Posterior vena cava (tissue), 2 donors: ENCODE measurements at places on chromosomes 1 and 21. TPM values are rescaled to one million over a fixed set of nuclear protein-coding genes. Genes with fewer than 3 reads are reported as not detected.

GRCh38 chr21:14866859-14867765, 197.7 kb downstream of the NRIP1 start:
- no peak for DNase-seq

DNA sequence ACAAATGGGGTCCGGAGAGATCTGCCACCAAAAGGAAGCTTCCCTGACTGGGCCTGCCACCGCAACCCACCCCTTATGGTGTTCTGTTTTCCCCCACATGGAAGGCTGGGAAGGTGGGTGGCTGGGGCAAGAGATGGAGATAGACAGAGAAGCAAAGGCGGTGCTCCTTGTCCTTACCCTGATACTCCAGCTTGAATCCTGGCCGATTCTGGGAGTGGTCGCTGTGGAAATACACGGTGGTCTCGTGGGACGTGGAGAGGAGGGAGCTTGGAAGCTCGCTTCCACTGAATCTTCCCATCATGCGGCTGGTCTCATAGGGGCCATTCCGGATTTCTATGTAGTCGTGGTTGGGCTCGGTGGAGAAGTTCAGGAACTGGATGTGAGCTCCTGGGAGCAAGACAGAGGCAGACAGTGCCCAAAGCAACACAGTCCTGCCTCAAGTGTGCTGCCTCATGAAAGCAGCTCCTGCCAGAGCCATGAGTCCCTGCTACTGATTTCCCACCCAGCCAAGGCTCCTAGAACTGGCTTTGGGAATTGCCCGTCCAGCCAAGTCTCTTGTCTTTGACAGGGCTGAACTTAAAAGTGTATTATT, 138.5 kb downstream of the ZSCAN20 start:
- no peak for DNase-seq

DNA sequence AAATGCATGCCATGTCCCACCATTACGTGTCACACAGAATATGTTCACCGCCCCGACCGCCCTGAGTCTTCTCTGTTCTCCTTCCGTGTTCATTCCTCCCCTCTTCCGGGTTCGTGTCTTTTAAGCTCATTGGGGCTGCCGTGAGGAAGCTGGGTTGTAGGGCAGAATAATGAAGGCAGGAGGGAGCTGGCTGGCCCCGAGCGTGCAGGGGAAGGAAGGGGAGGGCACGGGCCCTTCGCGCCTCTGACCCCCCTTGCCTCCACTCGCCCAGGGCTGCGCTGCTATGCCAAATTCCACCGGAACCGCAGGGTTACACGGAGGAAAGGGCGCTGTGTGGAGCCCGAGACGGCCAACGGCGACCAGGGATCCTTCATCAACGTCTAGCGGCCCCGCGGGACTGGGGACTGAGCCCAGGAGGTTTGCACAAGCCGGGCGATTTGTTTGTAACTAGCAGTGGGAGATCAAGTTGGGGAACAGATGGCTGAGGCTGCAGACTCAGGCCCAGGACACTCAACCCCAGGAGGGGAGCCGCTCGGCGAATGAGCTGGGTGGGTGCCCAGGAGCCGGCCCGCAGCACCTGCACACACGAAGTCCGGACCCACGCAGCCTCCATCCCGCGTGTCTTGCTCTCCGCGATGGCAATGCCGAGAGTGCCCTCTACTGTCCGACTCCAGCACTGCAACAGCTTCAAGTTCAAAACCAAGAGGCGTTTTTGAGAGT, 16.5 kb upstream of the AGTRAP start:
- DNase-seq: peak; percentile 96

GRCh38 chr1:186872291-186872690, 43.5 kb downstream of the PLA2G4A start:
- DNase-seq: no peak

GRCh38 chr1:117594261-117594990, 11.4 kb upstream of the TENT5C start:
- peak; percentile 24 for DNase-seq

DNA sequence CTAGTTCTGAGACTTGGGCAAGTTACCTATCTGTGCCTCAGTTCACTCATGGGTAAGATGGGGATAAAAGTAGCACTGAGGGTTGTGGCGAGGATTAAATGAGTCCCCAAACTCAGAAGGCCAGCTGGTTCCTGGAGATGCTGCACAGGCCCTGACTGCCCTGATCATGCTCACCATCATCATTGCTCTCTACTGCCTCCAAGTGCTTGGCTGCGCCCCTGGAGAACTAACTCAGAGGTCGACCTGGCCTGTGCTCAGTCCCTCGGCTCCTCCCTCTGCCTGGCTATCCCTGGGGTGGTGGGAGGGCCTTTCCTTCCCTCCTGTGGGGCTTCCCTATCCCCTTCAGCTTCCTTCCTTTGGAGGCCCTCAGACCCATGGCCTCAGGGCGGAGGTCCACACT, 5.6 kb downstream of the SLC5A9 start:
- DNase-seq: no peak

Gene CD1D
- 2.4 TPM for total RNA-seq

GRCh38 chr1:109547463-109548320, 723 bp upstream of the GNAI3 start:
- no peak for DNase-seq

GRCh38 chr1:36865602-36865900, 168.8 kb downstream of the GRIK3 start:
- DNase-seq: no peak

DNA sequence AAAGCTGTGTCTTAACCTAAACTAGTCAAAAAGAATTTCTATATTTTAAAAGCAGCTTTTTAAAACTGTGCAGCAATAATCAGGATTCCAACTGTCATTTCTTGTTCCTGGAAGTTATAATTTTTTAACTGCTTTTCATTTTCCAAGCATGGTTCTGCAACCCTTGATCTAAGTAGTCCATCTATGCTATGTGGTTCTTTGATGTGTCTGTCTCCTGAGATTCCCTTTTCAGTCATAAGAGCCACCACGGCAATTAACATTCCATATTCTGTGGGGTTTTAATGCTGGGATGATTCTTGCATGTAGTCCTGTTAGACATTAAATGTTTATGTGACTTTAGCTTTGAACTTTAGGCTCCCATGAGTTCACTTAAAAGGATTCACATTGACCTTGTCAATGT, 220.4 kb downstream of the TPR start:
- no peak for DNase-seq

DNA sequence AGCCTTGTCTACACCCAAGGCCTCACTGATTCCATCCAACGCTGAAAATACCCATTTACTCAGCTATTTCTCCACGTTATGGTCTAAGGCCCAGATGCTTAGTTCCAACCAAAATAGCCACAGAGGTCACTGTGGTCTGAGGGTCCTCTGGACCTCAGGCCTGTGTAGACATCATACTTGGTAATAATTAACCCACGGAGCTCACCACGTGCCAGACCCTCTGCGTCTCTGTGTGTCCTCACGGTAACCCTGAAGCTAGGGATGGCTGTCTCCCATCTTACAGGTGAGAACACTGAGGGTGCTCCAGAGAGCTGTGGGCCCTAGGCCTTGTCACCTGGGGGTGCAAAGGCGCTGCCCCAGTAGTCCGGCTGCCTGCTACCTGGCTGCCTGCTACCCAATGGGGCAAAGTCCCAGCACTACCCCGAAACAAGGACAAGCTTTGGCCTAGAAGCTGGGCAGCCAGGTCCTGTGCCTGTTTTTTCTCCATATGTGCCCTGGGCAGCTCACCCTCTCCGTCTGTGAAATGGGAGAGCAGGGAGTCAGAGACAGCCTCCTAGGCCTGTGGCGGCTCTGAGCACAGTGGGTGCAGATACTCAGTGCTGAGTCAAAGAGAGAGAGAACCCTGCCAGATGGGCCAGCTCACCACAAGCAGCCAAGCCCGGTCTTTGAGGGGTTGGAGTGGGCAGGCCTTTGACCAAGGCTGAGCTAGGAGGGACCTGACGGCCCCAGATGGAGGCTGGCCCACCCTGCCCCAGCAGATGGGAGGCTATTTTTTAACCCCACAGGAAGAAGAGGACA, 17.0 kb upstream of the RUNX3 start:
- DNase-seq: no peak

GRCh38 chr1:37958690-37959089, 11.8 kb upstream of the INPP5B start:
- no peak for DNase-seq

GRCh38 chr1:234878288-234878687, 250.3 kb downstream of the TOMM20 start:
- DNase-seq: no peak

DNA sequence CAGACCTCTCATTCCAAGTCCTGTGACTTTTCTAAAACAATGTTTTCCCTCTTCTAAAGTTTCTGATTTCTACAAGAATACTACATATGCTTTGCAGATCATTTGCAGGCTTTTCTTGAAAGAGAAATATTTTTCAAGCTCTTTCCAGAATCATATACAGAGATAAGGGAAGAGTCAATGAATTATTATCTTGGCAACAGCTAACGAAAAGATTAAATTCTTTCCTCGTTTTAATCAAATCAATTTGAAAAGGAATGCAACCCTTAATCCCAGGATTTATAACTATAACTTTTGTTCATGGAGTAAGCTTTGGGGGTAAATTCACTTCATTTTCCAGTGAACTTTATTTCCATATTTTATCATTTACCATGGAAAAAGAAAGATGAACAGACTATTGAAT, 6.9 kb downstream of the KRTAP11-1 start:
- no peak for DNase-seq

GRCh38 chr1:70140343-70140742, 65.0 kb downstream of the LRRC40 start:
- DNase-seq: no peak

DNA sequence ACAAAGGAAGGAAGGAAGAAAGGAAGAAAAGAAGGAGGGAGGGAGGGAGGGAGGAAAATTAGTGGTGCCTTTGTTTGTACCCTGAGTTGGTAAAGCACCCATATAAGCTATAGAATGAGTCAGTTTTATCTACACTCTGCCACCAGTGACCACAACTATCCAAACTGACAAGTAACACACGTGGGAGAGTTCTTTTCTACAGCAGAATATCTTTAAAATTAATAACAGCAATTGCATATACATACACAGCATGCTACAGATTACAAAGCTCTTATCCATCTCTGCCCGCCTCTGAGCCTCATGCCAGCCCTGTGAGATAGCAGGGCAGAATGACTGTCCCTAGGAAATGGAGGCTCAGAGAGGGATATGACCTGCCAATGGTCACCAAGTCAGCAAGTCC, 20.3 kb downstream of the CDCP2 start:
- no peak for DNase-seq

Gene PSRC1
- total RNA-seq: 1.7 TPM

GRCh38 chr1:179952186-179952585, 2.4 kb upstream of the CEP350 start:
- no peak for DNase-seq

DNA sequence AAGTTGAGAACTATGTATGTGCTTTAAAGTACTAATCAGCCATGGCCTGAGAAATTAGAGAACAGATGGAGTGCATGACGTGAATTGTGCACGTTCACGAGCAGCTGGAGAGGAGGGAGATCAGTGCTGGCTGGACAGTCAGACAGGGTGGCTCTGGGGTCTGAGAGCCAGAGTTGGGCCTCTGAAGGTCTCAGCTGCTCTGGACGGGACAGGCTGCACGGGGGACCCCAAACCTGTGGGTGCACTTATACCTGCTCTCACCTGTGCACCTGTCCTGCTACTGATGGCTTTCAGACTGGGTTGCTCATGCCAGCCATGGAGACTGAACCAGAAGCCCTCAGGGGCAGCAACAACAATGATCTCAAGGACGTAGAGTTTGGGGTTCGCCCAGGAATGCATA, 43.5 kb downstream of the UMODL1 start:
- no peak for DNase-seq

Gene HTR1D
- not detected for total RNA-seq

GRCh38 chr1:50978852-50979781, 9.1 kb downstream of the CDKN2C start:
- DNase-seq: no peak

Gene SLFNL1
- 0.14 TPM for total RNA-seq

Gene CAMTA1
- 76.4 TPM for total RNA-seq

GRCh38 chr1:97314685-97315084, 593.1 kb downstream of the PTBP2 start:
- DNase-seq: no peak

DNA sequence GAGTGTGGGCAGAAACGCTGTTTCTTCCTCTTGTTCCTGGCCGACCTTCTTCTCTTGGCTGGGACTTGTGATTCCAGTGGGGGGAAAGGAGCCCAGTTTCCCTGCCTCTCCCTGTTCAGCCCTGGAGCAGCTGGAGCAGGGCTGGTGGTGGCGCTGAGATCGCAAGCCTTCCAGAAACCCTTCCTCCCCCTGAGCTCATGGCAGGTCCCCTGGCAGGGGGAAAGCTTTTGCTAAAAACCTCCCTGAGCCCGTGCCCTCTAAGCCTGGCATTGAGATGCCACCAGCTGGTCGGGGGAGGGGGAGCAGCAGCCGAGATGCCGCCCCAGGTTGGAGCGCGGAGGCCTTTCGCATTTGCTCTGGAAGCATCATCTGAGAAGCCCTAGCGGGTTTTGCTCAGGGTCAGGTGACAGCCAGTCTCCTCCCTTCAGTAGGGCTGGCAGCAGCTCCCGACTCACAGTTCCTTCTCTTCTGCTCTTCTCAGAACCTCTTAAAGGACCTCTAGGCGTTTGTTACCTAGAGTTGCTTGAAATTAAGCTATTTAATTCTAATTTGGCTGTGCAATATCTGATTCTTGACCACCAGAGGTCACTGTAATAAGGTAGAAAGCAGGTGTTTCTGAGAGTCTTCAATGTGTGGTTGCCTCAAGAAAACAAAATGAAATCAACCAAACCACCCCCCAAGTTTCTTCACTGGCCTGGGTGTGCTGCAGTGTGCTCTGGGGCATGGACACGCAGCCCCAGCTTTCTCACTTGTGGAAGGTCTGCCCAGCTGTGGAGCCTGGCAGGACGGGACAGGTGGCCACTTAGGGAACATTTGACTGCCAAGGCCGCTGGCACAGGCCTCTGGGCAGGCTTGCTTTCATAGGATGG, 257.3 kb downstream of the CAMTA1 start:
- DNase-seq: no peak

Gene WDR64
- total RNA-seq: not detected

Gene ESRRG
- 0.09 TPM for total RNA-seq

- DNase-seq: peak; percentile 97
Measured at GRCh38 chr1:145859491-145860023, 676 bp upstream of the PIAS3 start.

- DNase-seq: no peak
Measured at GRCh38 chr1:232983375-232983774, 33.0 kb downstream of the NTPCR start.

GRCh38 chr1:38261574-38261973, 215.0 kb upstream of the POU3F1 start:
- DNase-seq: no peak

DNA sequence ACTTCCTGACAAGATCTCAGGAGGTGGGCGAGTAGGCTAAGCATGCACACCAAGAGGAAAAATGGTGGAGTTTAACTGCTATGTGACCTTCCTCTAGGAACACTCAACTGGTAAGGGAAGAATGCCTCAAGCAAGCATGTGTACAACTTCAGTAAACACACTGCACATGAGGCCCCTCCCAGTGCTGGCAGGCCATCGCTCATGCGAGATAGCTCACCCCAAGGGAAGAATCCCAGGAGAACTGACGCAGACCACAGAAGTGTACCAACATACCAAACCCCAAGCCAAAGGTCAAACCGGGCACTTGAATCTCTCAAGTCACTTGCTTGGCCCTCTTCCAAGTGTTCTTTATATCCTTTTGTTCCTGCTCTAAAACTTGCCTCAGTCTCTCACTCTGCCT, 40.5 kb upstream of the GALNT2 start:
- no peak for DNase-seq

Gene MIXL1
- not detected for total RNA-seq

GRCh38 chr1:176696109-176696508, 233.1 kb downstream of the PAPPA2 start:
- no peak for DNase-seq

Gene GJA9
- not detected for total RNA-seq

Gene OR2L3
- not detected for total RNA-seq

Gene SFT2D2
- total RNA-seq: 55.3 TPM

- no peak for DNase-seq
Measured at GRCh38 chr1:164589961-164590507, 31.1 kb downstream of the PBX1 start.
